Pancreas (tissue), 10 donors: ENCODE measurements at places on chromosomes 2 and 18. TPM values are rescaled to one million over a fixed set of nuclear protein-coding genes. Genes with fewer than 3 reads are reported as not detected.

Gene PLA2R1
- total RNA-seq: 0.55 TPM

Gene NIF3L1
- total RNA-seq: 11.3 TPM

Gene RAB11FIP5
- total RNA-seq: 15.1 TPM

Gene MPP4
- total RNA-seq: not detected

Gene ACP1
- total RNA-seq: 59.1 TPM

Gene CARF
- 4.6 TPM for total RNA-seq

Gene IL37
- total RNA-seq: not detected

Gene GKN2
- total RNA-seq: 1.6 TPM
